ENCODE measurements at places on chromosomes 7 and 10.

DNA sequence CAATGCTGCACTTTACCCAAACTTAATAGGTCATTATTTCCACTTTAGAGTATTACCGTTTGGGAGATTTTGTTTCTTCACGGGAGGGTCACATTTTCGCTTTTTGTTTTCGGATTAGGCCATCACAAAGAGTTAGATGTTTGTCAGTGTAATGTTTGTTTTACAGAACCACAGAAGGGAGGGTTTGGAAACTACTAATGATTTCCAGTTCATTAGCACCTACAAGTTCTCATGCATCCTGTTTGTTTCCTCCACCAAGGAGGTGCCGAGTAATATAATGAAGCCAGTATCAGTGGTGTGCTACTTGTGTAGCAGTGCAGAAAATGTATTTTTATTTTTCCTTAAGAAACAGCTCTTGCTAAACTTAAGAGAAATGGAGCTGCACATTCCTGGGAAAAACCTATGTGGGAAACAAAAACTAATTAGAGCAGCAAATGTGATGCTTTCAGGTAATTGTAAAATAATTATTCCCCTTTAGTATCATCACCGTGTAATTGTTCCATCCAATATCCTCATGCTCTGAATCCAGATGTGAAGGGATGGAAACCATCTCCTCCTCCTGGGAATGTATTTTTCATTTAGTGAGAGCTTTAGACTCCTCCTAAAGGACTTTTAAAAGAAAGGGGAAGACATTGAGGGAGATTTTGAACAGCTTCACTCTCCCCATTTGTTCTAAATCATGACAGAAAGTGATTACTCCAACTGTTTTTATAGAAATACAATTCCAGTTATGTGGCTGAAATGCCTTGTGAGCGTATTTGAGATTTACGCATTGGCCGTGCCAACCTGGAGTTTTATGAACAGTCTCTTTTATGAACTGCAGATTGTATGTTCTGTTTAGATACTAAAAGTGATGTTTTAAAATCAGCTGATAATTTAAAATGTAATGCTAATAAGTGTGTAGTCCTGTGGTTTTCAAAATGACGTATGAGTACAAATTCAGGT is 5.6 kb downstream of the CELF2 start:
- no peak for DNase-seq

DNA sequence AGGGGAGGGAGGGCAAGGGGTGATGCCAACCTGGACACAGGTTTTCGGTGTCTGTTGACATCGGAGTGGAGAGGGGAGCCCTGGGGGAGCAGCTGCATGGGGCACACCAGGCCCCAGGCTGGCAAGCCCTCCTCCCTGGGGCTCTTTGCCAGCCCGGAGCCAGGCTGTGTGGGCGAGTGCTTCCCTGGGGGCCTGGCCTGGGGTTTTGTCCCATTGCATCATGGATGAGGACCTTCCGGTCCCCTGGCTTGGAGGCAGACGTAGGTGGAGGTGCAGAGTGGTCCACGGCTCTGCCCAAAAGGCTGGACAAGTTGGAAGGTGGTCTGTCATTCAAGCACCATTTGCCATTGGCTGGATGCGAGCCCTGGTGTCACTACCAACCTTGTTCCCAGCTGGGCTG is 34.8 kb downstream of the ZMIZ1 start:
- no peak for DNase-seq

DNA sequence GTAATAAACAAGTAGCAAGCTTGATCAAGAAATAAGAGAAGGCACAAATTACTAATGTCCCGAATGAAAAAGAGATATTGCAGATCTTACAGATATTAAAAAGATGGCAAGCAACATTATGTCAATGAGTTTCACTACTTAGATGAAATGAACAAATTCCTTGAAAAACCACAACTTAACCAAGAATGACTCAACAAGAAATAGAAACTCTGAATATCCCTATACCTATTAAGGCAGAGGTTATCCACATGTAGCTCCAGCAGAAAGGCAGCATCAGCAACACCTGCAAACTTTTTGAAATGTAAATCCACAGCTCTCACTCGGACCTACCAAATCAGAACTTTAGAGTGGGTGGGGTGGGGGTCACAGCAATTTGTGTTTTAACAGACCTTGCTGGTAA is 33.6 kb downstream of the PDE1C start:
- peak; percentile 66 for DNase-seq

DNA sequence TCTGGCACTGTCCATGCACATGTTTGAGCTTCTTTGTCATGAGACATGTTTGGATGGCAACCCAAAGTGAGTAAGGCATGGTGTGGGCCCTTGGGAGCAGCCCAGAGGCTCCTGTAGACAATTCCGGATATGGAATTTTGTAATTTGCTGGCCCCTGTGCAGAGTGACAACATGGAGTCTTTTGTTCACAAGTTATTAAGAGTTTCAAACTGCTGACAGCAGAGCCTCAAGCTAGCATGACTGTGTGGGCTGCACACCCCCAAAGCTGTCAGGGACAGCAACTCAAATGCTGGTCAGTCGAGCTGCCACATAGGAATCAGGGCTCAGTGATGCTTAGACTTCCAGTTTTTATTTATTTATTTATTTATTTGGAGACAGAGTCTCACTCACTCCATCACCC is 7.0 kb upstream of the MYL7 start:
- no peak for DNase-seq

DNA sequence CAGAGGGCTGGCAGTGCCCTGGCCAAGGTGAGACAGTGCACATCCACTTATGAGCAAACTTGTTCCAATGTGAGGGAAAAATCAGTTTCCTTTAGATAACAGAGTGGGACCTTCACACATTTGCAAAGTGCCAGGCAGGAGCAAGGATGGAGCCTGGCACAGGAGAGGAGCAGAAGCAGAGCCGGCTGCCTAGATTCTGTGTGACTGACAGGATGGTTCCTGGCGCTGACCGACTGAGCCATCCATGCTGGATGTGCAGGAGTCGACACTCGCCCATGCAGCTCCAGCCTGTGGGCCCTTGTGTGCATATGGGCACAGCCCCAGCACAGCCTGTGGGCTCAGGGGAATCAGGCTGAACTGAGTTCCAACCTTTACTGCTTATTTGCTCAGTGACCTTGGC is 346.5 kb downstream of the GRID1 start:
- DNase-seq = no peak

DNA sequence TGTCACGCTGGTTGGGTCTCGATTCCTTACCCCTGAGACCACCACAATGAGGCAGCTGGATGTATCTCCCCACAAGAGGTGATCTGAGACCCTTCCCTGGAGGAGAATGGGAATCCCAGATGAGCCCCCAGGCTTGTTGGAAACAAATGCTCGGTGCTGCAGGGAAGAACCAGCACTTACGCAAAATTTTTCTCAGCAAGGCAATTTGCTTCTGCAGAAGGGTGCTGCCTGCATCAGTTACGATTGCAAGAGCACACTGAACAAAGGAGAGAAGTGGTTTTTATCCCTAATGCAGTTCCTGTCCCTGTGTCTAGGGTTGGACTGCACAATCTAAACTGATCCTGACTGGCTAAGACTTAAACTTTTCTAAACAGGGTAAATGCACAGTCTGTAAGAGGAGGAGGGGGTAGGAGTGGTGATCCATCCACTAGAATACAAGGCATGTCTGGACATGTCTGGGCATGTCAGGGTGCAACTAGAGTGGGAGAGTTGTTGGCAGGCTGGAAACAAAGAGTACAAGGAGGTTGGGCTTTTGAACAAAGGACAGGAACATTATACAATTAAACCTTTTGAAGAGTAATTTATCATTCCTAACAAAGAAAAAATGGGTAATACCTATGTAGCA is 114.9 kb upstream of the FAM3C start:
- DNase-seq = no peak

DNA sequence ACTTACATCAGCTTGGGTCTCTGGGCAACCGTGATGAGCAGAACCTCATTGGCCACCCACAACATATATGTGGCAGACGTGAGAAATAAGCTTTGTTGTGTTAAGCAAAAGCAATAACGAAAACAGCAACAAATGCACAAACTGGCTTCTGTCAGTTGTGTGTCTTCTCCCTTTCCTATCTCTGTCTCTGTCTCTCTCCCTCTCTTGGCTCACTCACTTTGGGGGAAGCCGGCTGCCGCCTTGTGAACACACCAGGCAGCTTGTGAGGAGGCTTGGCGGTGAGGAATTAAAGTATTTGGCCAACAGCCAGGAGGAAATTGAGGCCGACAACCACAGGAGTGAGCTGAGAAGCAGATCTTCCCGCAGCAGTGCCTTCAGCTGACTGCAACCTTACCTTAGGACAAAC is 21.9 kb upstream of the CDCA7L start:
- DNase-seq = no peak

GRCh38 chr10:27447540-27447939 is 56.6 kb upstream of the RAB18 start:
- DNase-seq = no peak

- no peak for DNase-seq
Measured at GRCh38 chr10:22643775-22644174, 70.6 kb downstream of the PIP4K2A start.

DNA sequence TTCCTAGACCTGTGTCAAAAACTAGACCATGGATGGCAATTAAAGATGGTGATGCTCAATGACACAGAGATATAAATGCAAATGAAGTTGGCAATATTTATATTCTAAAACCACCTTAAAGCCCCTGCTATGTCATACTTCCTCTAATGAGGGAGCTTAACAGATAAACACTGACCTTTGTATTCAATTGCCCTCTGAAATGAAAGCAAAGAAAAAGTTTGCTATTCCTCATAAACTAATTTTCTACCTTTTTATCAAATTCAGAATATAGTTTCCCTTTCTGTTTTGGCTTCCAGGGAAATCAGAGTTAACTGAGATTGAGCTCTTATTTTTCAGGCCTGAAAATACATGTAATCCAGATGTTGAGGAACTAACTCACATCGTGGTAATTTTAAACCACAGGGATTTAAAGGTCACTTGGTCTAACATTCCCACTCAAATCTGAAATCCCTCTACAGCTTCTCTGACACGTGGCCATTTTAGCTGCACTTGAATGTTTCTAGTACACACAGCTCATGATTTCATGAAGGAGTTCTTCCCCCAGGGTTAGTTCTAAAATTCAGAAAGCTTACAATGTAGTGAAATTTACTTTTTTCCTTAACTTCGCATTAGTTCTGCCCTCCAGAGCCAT is 37.9 kb upstream of the ABCB5 start:
- DNase-seq = no peak

DNA sequence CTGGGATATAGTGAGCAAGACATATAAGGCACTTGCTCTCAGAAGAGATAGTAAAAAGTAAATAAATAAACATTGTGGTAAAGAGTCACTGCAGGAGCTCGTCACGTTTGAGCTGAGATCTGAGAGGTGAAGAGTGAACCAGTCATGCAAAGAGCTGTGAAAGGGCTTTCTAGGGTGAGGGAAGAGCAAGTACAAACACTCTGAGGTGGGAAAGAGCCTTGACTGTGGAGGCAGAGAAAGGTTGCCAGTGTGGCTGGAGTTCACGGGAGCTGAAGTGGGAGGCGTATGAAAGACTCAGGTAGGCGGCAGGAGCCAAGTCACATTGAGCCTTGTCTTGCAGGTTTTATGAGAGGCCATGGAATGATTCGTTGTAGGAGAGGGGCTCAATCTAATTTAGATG is 141.0 kb downstream of the C1GALT1 start:
- peak; percentile 12 for DNase-seq

DNA sequence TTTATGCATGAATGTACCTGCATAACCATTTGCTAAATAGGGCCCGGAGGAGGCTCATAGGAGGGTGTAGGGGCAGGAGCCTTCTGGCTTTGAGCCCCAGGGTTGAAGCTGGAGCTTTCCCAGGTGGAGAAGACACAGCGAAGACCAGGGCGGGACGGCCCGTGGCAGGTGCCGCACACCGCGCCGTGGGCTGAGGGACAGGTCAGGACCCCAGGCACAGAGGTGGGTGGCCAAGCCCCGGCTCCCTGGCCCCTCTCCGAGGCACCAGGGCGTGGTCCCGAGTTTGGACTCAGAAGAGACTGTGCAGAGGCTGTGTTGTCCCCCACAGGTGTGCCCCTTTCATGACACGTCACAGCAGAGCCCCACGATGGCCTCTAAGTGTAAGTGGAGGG is 56.5 kb downstream of the PWWP2B start:
- DNase-seq = no peak

GRCh38 chr10:30285970-30286369 is 63.1 kb downstream of the MTPAP start:
- DNase-seq = no peak

GRCh38 chr7:106965108-106965507 is 79.4 kb upstream of the PRKAR2B start:
- no peak for DNase-seq

DNA sequence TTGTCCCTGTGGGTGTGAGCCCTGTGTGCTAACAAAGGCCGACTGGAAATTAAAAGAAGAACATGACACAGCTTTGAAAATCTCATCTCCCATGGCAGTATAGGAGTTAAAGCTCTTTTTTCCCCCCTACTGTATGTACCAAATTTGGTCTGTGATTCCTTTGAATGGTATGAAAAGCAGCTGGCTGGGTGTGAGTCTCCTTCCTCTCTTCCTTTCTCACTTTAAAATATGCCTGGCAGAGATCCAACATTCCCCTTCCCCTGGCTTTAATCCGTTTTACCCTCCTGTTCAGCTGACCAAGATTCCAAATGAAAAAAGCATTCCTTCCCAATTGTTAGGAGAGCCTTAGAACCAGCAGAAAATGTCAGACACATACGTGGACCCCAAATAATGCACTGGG is 225.0 kb upstream of the CELF2 start:
- DNase-seq = peak; percentile 89

DNA sequence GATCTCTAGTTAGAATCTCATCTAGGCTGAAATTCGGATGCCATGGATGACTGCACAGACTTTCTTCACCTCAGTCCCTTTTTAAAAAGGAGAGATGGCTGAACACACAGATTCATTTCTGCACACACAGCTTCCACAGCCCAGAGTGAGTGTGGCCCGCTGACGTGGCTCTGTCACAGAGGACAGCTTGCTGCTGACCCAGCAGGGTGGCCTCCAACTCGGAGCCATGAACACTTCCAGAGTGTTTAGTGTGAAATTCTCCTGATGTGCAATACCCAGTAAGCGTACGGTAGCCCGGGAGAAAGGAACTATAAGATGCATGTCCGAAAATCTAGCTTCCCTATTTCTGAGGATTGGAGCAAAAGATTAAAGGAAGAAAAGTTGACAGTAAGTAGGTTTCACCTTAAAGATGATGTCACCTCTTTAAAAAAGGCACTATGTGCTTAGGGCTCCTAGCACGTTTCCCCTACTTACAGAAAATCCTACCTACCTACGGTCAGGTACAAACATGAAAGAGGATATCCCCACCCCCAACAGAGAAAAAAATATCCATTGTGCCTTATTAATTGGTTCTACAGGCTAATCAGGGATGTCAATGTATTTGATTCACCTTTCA is 162.2 kb downstream of the RAPGEF5 start:
- no peak for DNase-seq

- DNase-seq = no peak
Measured at GRCh38 chr7:134829380-134829986, 50.0 kb downstream of the CALD1 start.

DNA sequence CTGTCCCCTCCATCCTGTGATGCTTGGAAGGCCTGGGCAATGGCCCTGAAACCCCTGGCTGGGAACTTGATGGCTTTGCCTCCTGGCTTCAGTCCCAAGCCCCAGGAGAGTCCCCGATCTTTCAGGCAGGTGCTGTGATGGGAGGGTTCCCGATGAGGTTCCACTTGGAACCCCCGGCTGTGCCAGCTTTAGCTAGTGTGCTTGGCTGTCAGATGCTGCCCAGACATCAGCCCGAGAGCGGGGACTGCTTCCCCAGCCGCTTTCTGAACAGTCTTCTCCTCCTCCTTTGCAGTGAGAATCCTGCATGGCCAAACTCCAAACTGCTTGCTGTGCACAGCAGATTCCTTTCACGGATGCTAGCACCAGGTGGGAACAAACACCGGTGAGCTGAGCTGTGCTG is 58.1 kb downstream of the PKD1L1 start:
- no peak for DNase-seq

- peak; percentile 24 for DNase-seq
Measured at GRCh38 chr10:132938472-132939339, 3.7 kb downstream of the CFAP46 start.

Data from ELR (cell line).